ENCODE measurements at places on chromosomes 6 and 20.

GRCh38 chr20:49541733-49542513, 26.0 kb downstream of the PTGIS start:
- peak; percentile 50 for DNase-seq

GRCh38 chr6:169292338-169293124, 38.9 kb upstream of the THBS2 start:
- no peak for DNase-seq

- DNase-seq, result no peak
Measured at GRCh38 chr6:81876971-81877370, 124.5 kb upstream of the TENT5A start.

- no peak for DNase-seq
Measured at GRCh38 chr6:133337308-133337707, 96.2 kb downstream of the EYA4 start.

GRCh38 chr6:138455746-138456400, 43.4 kb downstream of the NHSL1 start:
- DNase-seq, result peak; percentile 10

- no peak for DNase-seq
Measured at GRCh38 chr20:62609279-62609720, 33.0 kb upstream of the SLCO4A1 start.

DNA sequence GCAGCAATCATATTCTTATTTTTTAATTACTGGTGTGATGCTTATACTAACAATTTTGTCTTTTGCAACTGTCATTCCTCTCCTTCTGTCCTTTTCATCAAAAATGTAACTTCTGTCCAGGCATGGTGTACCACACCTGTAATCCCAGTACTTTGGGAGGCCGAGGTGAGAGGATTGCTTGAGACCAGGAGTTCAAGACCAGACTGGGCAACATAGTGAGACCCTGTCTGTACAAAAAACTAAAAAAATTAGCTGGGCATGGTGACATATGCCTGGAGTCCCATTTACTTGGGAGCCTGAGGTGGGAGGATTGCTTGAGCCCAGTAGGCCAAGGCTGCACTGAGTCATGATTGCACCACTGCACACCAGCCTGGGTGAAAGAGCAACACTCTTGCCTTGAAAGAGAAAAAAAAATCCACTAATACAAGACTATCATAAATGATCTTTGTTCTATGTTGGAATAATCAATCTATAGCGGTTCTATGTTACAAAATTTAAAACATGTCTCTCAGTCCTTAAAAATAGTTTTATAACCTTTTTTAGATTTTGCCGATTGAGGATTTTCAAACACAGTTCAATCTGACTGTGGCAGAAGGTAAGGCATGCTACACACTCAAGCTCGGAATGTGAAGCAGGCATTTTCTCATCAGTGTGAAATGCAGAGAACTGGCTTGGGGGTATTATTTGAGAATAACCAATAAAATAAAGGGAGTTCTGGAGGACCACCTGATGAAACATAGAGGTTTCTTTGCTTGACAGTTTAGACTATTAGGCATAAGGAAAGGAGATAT, 70.4 kb downstream of the ENPP1 start:
- no peak for DNase-seq

DNA sequence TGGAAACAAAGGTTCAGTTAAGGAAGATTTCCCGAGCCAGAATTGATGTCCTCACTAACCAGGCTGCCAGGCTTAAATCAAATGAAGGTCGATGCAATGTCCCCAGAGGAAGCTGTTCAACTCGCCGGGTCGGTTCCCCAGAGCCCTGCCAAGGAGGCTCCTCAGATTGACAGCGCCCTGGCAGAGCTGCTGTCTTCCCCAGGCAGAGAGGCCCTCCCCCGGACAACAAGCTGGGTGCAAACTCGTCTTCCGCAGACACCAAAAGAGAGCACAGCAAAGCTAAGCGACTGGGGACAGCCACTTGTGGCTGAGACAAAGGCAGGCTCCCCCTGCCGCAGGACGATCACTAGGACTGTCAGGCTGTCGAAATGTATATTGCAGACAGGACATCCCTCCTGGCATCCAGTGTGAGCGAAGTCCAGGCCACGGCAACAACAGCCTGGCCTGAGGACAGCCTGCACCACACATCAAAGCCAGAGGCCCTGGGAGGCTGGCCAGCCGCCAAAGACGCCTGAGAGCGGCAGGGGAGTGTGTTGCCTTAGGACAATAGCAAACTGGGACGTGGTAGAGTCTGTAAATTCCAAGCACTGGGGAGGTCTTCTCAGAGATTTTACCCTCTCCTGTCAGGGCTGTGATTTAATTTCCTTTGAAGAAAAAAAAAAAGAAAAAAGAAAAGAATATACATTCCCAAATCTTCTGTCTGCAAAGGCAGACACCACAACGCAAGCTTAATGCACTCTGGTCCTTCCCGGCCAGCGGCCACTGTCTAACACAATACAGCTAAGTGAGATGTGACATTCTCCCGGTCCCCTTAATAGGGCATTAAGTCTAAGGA, 99.1 kb downstream of the HIVEP2 start:
- DNase-seq, result peak; percentile 62

DNA sequence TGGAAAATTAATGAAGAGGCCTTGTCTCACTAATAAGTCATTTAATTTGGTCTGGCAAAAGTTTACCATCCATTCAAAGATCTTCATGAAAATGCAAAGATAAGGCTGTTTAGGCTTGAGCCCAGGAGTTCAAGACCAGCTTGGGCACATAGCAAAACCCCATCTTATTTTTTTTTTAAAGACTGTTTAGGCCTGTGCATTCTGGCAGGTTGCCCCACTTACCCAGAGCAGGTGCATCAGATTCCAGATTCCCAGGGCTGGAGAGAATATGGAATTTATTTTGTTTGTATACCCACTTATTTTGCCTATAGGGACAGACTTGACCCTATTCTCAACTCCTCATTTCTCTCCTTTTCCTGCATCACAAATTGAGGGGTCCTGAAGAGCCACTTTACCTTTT, 5.7 kb downstream of the FOXO3 start:
- DNase-seq, result peak; percentile 51

- DNase-seq, result no peak
Measured at GRCh38 chr6:91487696-91488392, 901.0 kb upstream of the MAP3K7 start.

DNA sequence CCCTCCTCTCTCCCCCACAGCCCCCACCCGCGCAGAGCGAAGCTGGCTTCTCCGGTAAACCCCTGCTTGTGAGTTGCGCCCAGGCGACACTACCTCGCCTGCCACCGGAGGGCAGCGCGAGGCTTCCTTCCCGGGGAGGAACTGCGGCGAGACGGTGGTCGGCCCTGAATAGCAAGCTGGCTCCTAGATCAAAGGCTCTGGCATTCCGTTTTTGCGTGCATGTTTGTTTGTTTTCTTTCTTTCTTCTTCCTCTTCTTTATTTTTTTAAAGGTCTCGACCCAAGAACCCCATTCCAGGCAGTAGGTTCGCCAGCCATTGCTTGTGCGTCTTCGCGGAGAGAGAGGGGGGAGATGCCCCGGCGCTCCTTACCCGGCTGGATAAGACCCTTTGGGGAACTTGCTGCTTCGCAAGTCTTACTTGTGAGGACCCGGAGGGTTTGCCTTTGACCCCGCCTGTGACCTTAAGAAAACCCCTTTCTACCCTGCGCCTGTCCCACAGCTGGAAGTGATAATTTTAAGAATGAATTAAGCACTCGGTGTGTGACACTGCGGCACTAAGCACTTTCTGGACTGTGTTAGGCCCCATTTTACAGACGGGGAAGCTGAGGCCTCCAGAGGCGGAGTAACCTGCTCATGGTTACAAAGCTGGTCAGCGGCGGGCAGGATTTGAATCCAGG, 92.7 kb upstream of the SIRPA start:
- DNase-seq, result peak; percentile 68

GRCh38 chr6:122730775-122731386, 48.6 kb upstream of the FABP7 start:
- peak; percentile 49 for DNase-seq

- no peak for DNase-seq
Measured at GRCh38 chr6:167944130-167944529, 53.3 kb upstream of the KIF25 start.

DNA sequence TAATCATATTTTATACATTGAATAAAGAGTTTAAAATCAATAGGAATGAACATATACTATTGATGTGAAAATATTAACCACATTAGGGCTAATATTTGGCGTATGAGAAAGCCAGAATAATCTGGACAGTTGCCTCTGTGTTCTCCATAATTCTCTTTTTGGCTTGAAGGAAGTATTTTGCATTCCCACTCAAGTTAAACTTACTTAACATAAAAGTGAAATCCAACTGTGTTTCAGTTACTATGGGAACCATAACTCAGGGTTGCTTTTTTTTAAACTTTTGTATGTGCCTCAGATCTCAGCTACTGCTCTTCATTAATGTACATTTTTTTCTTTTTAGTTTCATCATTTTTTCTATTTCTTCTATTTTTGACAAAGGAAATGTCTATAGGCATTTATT, 479.8 kb downstream of the NKAIN2 start:
- DNase-seq, result no peak

DNA sequence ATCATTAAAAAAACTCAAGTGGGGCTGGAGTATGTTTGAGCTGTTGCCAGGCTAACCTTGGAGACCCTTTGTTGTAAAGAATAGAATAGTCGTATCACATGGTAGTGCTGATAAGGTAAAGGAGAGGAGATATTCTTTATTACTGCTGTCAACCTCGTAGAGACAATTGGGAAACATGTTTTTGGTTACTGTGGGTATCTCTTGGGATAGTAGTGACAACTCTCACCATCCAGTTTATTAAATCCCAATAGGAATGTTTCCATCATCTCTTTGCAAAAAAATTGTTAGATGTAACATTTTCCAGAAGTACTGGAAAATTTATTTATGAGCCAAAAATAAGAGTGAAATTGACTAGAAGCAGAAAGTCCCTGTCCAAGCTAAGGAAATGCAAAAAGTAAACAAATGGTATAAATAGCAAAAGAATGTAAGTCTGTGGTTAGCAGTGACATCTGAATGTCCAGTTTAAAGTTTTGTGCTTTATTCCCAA, 829.3 kb upstream of the CITED2 start:
- peak; percentile 37 for DNase-seq

DNA sequence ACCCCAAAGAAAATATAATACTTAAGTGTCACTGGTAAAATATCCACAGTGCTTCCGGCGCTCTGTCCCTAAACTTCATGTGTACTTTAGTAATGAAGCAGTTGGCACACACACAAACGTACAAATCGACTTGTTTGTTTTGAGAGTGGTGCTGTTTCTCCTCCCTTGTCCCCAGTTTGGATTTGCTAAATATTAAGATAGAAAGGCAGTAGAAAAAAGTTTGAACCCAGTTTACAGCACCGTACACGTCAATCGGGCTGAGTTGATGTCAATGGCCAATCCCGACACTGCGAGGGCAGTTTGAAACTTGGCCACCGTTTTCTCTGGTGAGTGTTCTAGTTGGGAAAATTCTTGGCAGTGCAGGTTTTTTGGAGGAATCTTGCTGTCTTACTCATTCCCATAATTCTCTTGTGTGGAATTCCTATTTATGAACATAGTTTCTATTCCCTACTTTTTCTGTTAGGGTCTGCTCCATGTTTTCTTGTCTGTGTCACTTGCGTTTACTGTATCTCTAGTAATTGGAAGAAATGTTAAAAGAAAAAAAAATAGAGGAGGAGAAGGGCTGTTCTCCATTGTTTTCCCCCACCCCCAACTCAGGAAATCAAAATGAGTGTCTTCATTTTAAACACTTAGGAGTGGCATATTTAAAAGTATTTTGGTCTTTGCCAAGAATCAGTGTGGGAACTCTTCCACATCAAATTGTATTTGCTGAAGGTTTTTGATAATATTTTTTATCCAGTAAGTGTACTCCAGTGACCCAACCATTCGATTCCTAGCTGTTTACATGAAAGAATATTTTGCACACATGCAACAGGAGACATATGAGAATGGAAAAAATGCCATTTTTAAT, 72.3 kb downstream of the OR2B2 start:
- DNase-seq, result peak; percentile 38

DNA sequence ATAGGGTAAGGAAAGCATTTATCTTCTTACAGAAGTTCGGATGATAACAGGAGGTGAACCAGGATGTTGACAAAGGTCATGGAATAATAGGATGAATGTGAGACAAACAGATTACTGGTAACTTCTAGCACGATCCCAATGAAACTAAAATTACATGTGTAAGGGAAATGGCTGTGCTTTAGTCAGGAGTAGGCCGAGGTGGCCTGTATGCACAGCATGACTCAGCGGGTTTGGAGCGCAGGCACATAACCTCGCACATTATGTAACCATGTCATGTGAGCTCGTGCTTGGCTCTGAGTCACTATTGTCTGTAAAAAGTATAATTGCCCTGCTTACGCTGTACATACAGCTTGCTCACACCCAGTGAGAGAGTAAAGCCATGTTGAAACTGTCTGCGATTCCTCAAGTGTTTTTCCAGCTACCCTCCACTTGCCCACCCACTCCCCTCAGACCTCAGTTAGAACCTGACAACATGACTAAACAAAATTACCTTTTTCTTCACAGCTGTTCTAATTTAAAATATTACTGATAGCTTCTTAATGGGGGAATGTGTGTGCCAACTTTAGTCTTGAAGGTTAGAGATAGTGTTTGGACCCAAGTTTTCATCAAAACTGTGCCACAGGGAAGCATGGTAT, 8.2 kb downstream of the CYB5R4 start:
- no peak for DNase-seq

GRCh38 chr20:22567944-22568871, 16.2 kb downstream of the FOXA2 start:
- DNase-seq, result no peak

DNA sequence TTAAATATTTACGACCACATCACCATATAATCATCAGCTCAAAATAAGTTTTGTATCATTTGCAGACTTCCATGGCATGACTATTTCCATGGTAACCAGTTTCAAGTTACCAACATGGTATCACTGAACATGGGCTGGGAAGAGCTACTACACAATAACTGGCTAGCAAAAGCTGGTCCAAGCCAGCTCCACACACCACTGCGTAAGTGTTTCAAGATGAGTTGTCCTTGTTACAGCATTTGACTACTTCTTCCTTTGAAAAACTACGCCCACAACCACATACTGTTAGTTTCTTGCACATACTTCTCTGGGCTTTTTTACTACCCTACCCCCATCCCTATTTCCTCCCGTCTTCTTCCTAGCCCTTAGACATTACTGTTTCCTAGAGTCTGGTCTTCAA, 8.5 kb downstream of the CD164 start:
- DNase-seq, result no peak

- no peak for DNase-seq
Measured at GRCh38 chr20:50551288-50551687, 41.1 kb downstream of the PTPN1 start.

- no peak for DNase-seq
Measured at GRCh38 chr6:43910149-43910637, 140.2 kb downstream of the VEGFA start.

DNA sequence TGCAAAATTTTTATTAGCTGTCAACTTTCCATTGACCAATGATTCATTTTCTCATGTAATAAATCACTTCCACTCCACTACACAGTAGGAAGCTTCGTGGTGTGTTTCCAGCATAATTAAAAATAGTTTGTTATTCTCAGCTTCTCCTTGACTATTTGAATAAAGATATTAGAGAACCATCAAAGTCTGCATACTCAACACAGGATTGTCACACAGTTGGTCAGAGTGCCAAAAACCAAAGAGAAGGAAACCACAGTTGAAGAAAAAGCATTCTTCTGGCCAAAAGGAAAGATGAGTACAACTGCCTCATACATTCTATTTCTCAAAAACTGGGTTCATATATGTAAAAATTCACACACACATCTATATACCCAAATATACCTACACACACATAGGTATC, 455.1 kb upstream of the HSF2 start:
- no peak for DNase-seq

Measured in NCI-H1105 (cell line).